Smooth muscle cell of the pulmonary artery (primary cell): ENCODE measurements at places on chromosomes 2 and 18. TPM values are rescaled to one million over a fixed set of nuclear protein-coding genes. Genes with fewer than 3 reads are reported as not detected.

The MPP4 gene
- 2.2 and 6.2 TPM in 2 replicates for total RNA-seq

The DPP4 gene
- total RNA-seq, result 39.1 and 50.5 TPM in 2 replicates

The TCF7L1 gene
- total RNA-seq, result 5.1 and 5.2 TPM in 2 replicates

The TWIST2 gene
- total RNA-seq, result 20.7 and 29.0 TPM in 2 replicates

The L3MBTL4 gene
- total RNA-seq, result 0.13 TPM in 1 of 2 replicates, not detected in the other

The POTEI gene
- not detected in 2 replicates for total RNA-seq

The DSG2 gene
- 3.8 and 5.2 TPM in 2 replicates for total RNA-seq

The TTN gene
- 1.2 and 3.3 TPM in 2 replicates for total RNA-seq

The OXER1 gene
- total RNA-seq, result 0.13 TPM in 1 of 2 replicates, not detected in the other

The MSTN gene
- 0.10 and 0.13 TPM in 2 replicates for total RNA-seq

The GREB1 gene
- total RNA-seq, result 0.17 and 0.52 TPM in 2 replicates
